Effector CD4-positive, alpha-beta T cell (primary cell): ENCODE measurements at places on chromosomes 11 and 22.

DNA sequence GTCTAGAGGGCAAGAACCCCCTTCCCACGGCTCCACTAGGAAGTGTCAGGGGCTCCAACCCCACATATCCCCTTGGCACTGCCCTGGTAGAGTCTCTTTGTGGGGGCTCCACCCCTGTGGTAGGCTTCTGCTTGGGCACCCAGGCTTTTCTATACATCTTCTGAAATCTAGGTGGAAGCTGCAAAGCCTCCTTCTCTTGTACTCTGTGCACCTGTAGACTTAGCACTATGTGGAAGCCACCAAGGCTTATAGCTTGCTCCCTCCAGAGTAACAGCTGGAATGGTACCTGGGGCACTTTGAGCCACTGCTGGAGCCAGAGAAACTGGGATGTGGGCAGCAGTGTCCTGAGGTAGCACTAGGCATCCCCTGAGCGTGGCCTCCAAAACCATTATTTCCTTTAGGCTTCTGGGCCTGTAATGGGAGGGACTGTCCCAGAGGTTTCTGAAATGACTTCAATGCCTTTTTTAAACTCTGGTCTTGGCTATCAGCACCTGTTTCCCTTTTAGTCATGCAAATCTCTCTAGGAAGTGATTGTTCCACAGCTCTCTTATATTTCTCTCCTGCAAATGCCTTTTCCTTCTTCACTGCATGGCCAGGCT, 68.4 kb downstream of the TRAF6 start:
- DNase-seq, result no peak

DNA sequence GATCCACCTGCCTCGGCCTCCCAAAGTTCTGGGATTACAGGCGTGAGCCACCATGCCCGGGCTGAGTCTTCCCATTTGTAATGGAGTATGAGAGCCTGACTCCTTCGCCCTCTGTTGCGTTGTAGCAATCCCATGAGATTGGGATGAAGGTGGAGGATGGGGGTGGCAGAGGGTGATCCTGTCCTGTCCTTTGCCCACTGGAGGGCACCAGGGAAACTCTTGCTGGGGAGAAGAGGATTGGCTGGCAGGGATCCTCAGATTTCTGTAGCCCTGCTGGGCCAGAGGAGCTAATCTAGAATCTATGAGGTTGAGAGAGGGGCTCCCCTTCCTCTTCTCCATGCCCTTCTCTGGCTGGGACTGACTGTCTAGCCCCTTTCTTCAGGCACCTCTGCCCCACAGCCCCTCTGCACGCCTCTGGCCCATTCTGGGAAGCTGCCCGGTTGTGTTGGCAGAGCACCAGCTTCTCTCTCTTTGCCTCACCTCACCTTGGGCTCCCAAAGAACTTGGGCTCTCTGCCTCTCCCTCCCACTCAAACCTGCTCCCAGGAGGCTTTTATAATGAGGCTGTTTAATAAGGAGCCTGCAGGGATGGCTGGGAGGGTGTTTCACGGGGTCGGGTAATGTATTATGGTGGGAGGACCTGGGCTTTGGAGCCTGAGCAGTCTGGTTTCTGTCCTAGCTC, 9.5 kb upstream of the CATSPER1 start:
- DNase-seq, result no peak

- no peak for DNase-seq
These were observed 156.4 kb downstream of the TTC17 start for GRCh38 chr11:43515090-43515489.

DNA sequence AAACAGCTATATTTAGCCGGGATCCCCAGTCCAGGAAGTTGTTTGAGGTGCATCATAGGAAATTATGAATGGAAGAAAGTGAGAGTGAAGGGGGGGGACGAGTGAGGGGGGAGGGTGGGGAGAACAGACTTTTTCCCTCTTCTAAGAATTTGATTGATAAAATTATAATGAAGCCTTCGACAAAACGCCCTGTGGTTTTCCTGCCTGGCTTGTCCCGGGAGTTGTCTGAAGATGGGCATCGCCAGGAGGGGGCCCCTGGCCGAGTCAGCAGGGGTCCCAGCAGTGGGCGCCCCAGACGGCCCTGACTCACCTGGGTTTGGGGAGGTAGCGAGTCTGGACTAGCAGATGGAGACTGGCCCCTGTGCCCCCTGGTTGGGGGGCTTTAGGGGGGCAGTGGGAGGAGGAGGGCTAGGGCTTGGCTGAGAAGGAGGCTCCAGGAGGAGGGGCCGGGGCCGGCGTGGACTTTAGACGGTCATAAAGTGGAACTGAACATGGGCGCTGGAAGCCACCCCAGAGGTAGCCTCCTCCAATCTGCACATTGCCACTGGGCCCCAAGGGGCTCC, 336 bp upstream of the LIF start:
- DNase-seq, result no peak

- DNase-seq, result no peak
These were observed 161.3 kb downstream of the MYO18B start for GRCh38 chr22:25903294-25903693.
